Left ventricle myocardium superior (tissue), 1 donor: ENCODE measurements at places on chromosomes 7 and 10.

DNA sequence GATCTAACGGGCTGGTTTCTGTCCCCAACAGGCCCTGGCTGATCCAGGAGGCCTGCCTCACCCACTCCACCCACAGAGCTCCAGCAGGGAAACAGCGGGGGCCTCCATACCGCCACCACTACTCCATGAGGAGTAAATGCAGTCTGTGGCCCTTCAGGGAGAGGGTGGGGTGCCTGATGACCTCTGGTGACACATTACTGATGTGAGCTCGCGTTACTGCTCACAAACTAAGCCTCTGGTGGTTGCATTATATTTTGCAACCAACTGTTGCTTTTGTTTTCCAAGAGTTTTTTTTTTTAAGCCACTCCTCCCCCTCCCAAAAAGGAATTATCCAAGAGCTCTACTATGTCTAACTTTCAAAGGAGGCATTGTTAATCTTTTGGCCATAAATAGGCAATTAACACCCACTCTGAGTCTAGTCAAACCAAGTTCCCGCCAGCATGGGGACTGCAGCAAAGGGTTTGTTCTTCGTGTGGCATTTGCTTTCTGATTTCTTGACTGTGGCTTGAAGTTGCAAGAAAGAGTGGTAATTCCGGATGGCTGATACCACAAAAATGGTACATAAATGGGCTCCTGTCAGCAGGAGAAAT lies 72.6 kb downstream of the FAM53B start:
- peak; percentile 68 for DNase-seq

DNA sequence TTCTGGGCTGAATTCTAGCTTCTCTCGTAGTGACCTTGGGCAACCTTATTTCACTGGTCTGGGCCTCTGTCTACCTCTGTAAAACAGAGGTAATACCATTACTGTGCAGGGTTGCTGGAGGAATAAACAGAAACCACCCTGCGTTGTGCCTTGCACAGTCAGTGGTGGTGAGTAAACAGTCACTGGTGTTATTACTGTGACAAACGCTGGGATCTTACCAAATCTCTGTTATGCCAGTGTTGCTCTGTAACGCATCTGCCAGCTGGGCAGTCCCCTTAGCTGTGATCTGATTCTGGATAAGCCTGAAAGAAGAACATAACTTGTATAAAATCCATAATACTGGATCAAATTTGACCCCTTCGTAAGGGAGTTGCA lies 49.4 kb downstream of the NOD1 start:
- no peak for DNase-seq

GRCh38 chr7:11185179-11185815 lies 211.6 kb downstream of the PHF14 start:
- no peak for DNase-seq

DNA sequence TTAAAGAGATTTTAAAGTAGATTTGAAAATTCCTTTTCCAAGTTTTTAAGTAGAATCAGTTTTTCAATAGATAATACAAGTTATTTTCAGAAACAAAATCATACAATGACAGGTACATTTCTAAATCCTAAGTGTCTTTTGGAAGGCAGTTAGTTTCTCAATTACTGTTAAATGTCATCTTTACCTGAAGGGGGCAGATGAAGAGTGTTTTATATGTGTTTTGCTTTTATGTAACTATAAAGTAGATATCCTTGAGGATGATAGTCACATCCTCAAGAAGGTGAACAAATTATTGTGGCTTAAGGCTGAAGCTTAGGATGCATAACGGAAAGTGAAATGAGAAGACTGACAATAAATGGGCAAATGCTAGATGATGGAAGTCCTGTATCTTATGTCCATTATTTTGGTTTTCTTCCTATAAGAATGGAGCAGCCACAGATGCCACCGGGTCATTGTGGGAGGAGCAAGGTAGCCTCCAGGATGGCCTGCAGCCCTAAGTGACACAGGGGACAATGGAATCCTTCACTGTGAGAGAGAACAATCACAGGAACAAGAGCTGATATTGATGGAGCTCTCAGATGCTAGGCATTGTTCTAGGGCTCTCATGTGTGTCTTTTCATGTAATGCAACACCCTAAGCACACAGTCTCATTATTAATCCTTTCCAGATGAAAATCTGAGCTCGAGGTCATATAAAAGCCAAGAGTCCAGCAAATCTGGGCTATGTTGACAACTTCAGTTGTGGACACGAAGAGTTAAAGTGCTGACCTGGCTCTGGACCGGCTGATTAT lies 14.1 kb upstream of the MKX start:
- no peak for DNase-seq

DNA sequence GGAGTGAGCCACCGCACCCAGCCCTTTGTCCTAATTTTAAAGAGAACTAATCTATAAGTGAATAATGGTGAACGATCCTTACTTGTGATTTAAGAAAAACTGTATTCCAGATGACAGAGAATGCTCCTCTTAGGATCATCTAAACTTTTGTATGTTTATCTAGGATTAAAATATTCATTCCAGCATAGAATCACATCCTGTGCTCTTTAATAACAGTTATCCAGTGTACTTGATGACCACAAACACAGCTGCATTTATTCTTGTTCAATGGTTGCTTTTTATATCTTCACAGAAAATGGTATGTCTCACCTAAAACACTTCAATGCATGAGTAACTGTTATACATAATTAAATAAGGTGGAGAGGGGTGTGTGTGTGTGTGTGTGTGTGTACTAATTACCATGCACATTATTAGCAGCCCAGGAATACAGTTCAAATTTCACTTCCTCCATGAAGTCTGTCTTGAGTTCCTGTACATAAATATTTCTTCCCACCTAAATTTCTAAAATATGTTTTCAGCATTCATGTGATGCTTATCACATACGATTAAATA lies 38.5 kb upstream of the SEMA3C start:
- DNase-seq: no peak
